ENCODE measurements at places on chromosomes 3 and 15.

GRCh38 chr3:158668506-158668905 lies 3.9 kb downstream of the LXN start:
- no peak for DNase-seq

GRCh38 chr3:47836986-47837385 lies 34.0 kb downstream of the DHX30 start:
- DNase-seq, result no peak

GRCh38 chr15:36932070-36932469 lies 168.3 kb downstream of the MEIS2 start:
- DNase-seq, result no peak

- no peak for DNase-seq
Observed at GRCh38 chr3:49717211-49717958, 2.1 kb downstream of the AMIGO3 start.

DNA sequence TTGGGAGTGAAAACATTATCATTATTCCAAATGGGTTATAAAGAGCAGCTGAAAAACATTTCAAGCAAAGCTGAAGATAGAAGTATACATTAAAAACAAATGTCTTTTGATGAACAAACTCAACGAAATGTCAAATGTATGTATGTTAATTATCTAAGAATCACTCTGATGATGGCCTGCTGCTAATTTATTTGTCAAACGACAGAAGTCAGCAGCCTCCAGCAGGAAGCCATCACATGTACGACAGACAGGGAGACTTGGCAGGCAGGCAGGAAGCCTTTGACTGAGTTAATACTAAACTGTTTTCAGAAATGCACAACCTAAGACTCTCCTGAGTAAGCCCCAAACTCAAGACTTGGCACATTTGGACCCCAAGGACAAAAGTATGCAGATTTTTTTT lies 491.1 kb downstream of the ZNF385D start:
- no peak for DNase-seq

DNA sequence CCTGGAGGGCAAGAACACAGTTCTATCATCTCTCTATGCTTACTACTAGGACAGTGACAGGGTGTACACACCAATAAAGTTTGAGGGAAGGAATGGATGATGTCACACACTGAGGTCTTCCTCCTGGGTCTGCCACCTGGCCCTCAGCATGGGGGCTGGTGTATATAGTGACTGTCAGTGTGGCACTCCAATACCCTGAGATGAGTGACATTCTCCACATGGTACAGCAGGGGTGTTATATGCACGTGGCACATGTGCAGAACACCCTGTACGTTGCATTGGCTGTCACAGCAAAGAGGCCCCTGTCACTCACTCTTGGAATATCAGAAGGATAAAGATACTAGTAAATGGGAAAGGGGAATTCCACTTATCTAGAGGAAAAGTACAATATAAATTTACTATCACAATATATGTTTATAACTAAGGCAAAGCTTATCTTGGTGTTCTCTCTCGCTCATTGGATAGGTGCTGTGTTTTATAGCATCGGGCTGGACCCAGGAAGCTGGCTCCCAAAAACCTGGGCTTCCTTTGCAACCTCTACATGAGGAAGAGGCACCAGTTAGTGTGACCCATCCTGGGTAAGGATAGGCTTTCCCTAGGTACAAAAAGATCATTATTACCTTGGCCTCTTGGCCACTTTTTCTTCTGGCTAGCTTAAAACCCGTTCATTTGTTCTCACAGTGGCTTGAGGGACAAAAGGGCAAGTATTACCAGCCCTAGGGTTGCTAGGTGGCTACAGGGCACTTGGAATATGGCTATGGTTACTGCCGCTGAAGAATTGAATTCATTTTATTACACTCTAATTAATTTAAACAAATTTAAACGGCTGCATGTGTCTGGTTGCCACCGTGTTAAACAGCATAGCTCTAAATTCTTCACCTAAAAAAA lies 54.8 kb upstream of the HES1 start:
- no peak for DNase-seq
